ENCODE measurements at places on chromosomes 7 and 10.

DNA sequence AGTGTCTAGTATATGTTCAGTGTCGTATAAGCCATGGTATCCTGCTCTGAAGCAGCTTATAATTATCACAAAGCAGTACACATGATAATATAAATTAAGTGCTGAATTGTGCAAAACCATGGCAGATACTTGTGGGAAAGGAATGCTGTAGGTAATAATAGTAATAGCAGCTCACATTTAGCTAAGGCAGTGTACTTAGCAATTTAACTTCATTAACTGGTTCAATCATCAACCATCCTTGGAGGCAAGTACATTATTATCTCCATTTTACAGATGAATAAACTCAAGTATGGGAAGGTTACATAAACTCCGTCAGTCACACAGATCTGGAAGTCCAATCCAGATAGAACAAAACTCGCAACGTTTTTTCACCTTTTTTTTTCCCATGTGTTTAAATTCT, 21.6 kb upstream of the RNF148 start:
- no peak for DNase-seq

DNA sequence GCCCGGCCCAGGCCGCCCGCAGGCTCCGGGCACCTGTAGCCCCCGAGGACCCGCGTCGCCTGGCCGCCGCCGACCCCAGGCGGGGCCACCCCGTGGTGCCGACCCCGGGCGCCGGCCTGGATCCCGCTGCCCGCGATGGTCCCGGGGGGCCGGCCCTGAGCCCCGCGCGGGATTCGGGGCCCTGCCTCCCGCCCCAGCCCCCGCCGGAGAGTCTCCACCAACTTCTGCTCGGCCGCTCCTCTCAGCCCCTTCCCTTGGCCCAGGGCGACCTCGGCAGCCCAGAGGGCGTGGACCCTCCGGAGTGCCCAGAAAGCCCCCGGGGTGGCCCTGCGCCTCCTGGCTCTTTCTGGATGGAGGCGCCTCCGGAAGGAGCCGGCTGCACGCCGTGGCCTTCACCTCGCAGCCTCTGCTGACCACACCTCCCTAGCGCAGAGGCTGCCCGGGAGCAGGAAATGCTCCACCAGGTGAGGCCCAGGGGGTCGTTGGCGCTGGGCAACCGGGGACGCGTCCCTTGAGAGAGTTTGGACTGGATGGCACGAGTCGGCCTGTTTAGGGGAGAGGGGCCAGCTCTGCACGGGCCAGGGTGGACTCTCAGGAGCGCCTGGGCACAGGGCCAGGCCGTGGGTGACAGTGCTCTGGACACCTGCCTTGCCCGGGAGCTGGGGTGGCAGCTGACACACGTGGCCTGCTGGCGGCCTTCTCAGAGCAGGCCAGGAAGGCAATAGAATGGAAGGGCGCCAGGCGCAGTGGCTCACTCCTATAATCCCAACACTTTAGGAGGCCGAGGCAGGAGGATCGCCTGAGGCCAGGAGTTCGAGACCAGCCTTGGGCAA, 529 bp downstream of the ZNF853 start:
- no peak for DNase-seq

GRCh38 chr7:1176891-1177373, 16.9 kb upstream of the ZFAND2A start:
- peak; percentile 75 for DNase-seq

- no peak for DNase-seq
Measured at GRCh38 chr7:15603124-15603523, 41.3 kb upstream of the AGMO start.

DNA sequence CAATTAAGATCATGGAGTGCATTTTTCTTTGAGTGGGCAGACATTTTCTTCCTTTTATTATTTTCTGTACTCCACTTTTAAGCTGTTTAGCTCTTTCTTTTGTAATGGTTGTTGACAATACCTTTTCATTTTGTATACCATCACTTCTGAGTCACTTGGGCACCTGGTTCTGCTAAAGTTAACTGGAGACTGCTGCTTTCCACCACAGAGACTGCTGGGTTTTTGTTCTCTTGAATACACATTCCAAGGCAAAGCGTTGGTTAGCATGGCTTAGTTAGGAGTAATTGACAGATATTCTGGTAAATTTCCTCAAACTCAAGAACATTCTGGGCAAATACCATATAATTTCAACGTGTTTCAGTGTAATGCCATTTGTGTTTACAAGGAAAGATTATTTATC, 541.9 kb upstream of the CELF2 start:
- no peak for DNase-seq

DNA sequence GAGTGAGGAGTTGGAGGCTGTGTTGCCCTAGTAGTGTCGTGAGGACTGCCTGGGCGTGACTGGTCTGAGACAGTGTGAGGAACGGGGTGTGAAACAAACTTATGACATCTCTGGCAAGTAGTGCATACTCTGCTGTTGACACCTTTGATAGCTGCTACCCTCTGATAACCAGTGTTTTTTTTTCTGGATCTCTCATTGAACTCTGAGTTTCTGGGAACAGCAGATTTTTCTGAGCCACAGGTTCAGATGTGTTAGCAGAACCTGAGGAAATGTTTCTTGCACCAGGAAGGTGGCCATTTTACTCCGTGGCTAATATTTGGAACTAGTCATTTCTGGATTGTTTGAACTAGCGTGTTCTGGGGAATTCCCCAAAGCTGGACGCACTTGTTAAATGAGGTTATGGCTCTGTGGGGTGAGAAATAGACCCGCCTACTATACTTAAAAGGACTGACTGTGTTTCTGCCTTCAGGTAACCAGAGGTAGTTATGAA, 52.9 kb downstream of the AUTS2 start:
- DNase-seq = no peak

DNA sequence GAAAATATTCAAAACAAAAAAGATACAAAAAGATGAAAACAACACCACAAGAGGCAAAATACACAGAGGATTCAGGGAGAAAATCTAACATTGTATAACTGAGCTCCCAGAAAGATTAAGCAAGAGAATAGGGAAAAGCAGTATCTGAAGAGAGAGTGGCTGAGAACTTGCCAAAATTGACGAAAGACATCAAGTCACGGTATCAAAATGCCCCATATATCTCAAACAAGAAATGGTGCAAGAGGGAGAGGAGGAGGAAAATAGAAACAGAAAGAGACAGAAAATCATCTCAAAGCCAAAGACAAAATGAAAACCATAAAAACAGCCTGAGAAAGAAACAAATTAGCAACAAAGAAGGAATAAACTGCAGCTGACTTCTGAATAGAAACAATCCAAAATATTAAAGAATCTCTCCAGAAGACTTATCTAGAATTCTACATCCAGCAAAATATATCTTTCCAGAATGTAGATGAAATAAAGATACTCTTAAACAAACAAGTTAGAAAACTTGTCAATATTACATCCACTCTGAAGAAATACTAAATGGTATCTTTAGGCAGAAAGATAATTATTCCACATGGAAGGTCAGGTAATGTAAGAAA, 5.5 kb downstream of the USP6NL start:
- no peak for DNase-seq

DNA sequence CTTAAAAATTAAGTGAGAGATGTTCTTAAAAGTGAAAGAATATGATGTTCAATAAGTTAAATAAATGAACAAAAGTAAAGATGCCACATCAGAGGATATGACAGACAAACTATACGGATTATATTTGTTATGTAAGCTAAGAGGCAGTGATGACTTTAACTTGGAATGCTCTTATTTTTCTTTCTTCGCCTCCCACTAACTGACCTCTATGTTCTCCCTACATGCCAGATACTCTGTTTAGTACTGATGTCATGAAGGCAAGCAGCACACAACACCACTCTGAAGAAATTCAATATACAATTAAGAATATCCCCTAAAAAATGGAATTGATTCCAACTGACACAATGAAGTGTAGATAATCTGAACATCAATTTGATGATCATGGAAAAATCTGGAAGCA, 223.4 kb downstream of the DOCK4 start:
- no peak for DNase-seq

Measured in stimulated activated CD4-positive, alpha-beta T cell treated with anti-CD3 and anti-CD28 coated beads, TNF-alpha, amount 100 ng/mL, for 48 hours (primary cell).